Sigmoid colon (tissue), 7 donors: ENCODE measurements at places on chromosomes 1 and 21. TPM values are rescaled to one million over a fixed set of nuclear protein-coding genes. Genes with fewer than 3 reads are reported as not detected.

The GPR37L1 gene
- 0.92 TPM for polyA plus RNA-seq

DNA sequence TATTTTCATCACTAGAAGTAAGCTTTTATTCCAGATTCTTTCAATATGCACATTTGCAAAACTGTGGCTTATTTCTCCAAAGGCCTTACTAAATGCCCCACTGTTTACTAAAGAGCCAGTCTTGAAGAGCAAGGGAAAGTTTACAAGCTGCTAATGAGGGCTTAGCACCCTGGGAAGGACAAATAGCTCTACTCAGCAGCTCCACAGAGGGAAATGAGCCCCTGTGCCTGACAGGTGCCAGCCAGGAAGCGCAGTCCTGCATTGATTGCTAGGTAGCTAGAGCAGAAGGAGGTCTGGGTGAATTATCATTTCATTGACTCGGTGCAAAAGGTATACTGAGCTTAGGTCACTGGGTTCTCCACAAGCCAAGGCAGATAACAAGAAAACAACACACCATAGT lies 307.0 kb downstream of the SETD4 start:
- no peak overlapping the region for H3K4me3 ChIP-seq
- DNase-seq: no peak
- H3K27ac ChIP-seq: no peak overlapping the region
- no peaks in the 10 kb centered on the region for H3K36me3 ChIP-seq
- no peaks in the 10 kb centered on the region for H3K27me3 ChIP-seq
- no peaks in the 10 kb centered on the region for H3K4me1 ChIP-seq

GRCh38 chr1:159900086-159900680 lies at the start of gene CFAP45:
CFAP45 (minus strand) TSS chr1:159900165; CDS start chr1:159900098, 67 bp downstream.
- no peaks in the 10 kb centered on the region for H3K4me1 ChIP-seq
- no peaks in the 10 kb centered on the region for H3K36me3 ChIP-seq
- DNase-seq: peak; percentile 80
- H3K4me3 ChIP-seq: no peak within 1 kb of the TSS
- no peaks in the 10 kb centered on the region for H3K27me3 ChIP-seq

GRCh38 chr21:45853703-45854342 lies 127.7 kb upstream of the COL6A1 start:
- no peak overlapping the region for H3K4me3 ChIP-seq
- DNase-seq: peak; percentile 28
- H3K36me3 ChIP-seq: no peaks in the 10 kb centered on the region
- H3K27ac ChIP-seq: no peak overlapping the region
- H3K4me1 ChIP-seq: no peaks in the 10 kb centered on the region
- H3K27me3 ChIP-seq: no peaks in the 10 kb centered on the region
